ENCODE measurements at places on chromosomes 13 and 19.

DNA sequence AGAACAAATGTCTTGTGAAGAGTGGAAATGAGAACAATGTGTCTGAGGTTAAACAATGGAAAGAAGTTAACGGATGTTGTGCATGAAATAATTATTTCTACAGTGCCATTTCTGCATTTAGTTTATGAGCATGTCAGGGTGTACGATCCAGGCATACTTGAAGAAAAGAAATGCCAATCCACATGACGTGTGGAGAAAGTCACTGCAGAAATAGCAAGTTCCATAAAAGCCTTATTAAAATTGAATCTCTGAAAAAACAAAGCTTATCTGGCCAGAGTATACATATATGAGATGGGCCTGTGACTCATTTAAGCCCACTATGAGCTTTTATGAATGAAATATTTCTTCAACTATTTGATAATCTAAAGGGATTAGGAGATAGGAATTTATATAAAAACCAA is 426.1 kb downstream of the EFNB2 start:
- no peak for DNase-seq

- peak; percentile 6 for DNase-seq
Measured at GRCh38 chr13:78241278-78241919, 322.8 kb upstream of the EDNRB start.

- DNase-seq: no peak
Measured at GRCh38 chr13:59754411-59754810, 409.3 kb downstream of the DIAPH3 start.

DNA sequence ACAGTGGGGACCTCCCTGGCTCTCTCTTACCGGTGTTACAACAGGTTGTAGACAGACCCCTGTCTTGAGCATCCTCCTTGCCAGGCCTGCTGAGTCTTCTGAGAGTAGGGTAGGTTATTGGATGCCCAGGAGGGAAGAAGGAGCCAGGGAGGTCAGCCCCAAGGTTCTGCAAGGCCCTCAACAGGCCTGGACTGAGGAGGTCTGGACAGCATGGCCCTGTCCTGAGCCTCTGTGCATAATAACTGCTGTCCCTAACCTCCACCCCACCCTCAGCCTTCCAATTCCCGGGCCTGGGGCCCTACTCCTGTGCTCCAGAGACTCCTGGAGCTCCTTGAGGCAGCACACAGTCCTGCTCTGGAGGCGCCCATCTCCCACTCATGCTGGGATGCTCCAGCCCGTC is 336 bp downstream of the CD22 start:
- DNase-seq: peak; percentile 36

DNA sequence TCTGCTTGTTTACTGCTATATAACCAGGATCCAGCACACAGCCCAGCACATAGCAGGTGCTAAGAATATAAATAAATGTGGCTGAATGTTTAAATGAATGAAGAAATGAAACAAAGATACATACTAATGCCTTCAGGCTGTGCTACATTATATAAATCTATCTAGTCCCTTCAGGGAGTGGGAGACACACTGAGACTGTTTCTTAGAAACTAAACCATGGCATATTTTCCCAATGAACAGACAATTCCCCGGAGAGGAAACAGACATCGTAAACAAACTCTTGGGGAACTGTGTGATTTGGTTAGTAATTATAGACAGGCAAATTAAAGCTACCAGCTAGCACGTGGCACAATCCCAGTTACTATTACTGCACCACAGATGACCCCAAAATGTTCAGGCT is 9.7 kb upstream of the FEM1A start:
- no peak for DNase-seq

DNA sequence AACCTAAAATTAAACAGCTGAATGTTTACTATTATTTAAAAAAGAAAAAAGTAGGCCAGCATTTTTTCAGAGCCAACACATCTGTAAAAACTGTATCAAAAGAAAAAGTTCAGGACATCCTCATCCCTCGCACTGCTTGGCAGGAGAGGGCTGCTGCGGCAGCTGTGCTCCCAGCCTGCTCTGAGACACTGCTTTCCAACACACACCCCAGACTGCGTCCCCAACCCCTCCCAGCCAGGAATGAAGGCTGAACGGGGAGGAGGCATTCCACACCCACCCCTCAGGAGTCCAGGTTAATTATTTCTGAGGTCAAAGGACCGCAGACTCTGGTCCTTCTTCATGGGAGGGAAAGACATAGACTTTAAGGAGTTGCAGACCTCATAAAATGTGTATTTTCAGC is 43.1 kb downstream of the COL4A1 start:
- DNase-seq: no peak

DNA sequence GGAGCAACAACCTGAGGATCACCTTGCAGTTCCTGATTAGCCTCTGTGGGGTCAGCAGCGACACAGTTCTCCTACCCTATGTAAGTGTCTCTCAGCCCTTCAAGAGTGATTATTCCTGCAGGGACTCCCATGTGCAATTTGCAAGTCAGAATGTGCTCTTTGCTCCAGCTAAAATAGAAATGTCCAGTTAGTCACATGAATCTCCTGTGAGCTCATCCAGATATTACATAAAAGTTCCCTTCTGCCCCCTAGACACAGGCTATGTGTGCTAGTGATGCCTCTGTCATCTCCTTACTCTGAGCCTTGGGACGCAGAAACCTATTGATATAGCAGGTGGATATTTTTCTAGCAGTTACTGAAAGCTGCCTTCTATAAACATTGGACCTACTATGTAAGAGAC is 105.5 kb downstream of the ZAR1L start:
- no peak for DNase-seq

- no peak for DNase-seq
Measured at GRCh38 chr13:65508745-65509144, 1721.4 kb downstream of the PCDH9 start.

GRCh38 chr13:71046360-71047079 is 820.5 kb downstream of the DACH1 start:
- no peak for DNase-seq

DNA sequence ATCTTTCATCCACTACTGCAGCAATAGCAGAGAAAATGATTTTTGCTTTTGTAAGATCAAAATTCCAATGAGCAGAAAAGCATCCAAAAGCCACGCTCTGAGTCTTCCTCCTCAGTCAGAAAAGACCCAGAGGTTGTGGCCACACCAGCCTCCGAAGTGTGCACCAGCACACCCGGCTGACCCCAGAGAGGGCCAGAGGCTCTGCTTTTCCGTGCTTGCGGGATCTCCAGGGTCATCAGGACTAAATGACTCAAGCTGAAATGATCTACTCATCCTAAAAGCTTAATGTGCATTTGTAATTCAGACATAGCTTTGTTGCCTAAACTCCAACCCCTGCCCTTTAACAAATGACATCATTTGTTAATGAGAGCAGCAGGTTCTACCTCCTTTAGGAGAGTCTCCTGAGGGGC is 16.5 kb downstream of the RXFP2 start:
- DNase-seq: no peak

DNA sequence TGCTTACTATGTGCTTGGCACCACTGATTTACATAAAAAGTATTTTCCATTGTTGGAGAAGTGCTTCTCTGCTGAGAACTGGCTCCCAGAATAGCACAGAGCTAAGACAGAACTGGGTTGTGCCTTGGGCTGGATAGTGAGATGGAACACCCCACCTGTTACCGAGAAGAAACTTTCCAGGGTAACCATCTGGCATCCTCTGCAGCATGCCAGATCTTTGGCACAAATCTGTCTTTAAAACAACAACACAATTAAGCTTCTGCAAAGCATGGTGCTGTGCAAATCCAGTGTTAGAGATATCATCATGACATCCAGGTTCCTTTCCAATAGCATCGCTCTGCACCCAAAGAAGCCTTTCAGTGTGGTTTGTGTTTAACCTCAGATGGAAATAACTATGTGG is 202.5 kb upstream of the RFC3 start:
- DNase-seq: no peak

- DNase-seq: no peak
Measured at GRCh38 chr13:76116751-76117360, 480.7 kb downstream of the LMO7 start.

- DNase-seq: peak; percentile 92
Measured at GRCh38 chr19:7701654-7702457, at the start of gene FCER2. Gene FCER2, minus strand, starts transcription at chr19:7702131. Its CDS starts 2,371 bp downstream, at chr19:7699760.

DNA sequence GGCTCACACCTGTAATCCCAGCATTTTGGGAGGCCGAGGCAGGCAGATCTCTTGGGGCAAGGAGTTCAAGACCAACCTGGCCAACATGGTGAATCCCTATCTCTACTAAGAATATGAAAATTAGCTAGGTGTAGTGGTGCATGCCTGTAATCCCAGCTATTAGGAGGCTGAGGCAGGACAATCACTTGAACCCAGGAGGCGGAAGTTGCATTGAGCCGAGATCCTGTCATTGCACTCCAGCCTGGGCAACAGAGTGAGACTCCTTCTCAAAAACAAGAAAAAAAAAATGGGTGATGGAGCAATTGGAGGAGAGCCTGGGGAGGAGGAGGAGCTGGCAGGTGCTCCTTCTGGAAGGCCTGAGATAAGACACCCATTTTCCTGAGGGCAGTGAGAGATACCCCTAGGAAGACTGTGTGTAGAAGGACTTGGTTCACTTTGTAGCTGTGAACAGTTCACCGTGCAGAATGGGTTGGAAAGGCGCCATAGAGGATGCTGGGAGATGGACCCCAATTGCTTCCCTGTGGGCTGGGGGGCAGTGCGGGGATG is 8.7 kb upstream of the CARM1 start:
- peak; percentile 10 for DNase-seq

GRCh38 chr13:99659226-99659625 is 158.0 kb downstream of the TM9SF2 start:
- DNase-seq: no peak

DNA sequence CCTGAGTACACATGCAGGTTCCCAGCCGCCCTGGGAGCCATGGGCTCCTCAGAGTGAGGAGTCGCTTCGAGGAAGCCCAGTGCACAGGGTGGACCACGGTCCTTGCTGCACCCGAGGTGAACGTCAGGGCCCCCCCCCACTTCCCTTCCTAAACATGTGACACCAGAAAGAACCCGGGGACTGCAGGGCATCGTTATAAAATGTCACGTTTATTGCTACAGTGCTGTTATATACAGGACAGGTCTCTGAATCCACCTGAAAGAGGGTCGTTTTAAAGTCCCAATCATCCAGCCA is 3.8 kb upstream of the UQCR11 start:
- DNase-seq: peak; percentile 42

- no peak for DNase-seq
Measured at GRCh38 chr13:43315522-43315921, 292.1 kb downstream of the DNAJC15 start.

DNA sequence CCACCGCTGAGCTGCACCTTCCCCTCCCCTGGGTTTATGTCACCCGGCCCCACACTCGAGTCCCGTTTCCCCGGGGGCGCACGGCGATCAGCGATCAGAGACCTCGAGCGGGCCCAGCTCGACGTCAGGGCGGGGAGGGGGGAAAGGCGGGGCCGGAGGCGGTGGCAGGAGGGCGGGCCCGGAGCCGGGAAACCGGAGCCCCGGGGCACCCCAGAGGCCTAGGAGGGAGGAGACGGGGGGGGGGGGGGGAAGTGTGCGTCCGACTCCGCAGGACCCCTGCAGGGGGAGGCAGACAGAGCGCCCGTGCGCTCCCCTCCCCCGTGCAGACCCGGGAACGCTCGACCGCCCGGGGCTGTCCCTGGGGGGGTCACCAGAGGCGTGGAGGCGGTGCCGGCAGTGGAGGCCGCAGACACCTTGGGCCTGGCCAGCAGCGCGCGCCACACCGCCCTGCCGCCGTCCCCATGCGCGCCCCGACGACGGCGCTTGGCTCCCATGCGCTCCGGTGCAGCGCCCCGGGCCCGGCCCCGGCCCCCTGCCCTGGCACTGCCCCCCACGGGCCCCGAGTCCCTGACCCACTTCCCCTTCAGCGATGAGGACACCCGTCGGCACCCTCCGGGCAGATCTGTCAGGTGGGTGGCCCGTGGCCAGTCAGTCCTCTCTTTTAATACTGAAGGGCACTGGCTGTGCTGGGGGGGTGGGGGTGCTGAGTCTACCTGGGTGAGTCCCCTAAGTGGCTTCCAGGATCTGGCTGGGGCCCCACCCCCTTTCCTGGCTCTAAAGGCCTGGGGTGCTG is 11.8 kb downstream of the PDE4A start:
- peak; percentile 88 for DNase-seq

DNA sequence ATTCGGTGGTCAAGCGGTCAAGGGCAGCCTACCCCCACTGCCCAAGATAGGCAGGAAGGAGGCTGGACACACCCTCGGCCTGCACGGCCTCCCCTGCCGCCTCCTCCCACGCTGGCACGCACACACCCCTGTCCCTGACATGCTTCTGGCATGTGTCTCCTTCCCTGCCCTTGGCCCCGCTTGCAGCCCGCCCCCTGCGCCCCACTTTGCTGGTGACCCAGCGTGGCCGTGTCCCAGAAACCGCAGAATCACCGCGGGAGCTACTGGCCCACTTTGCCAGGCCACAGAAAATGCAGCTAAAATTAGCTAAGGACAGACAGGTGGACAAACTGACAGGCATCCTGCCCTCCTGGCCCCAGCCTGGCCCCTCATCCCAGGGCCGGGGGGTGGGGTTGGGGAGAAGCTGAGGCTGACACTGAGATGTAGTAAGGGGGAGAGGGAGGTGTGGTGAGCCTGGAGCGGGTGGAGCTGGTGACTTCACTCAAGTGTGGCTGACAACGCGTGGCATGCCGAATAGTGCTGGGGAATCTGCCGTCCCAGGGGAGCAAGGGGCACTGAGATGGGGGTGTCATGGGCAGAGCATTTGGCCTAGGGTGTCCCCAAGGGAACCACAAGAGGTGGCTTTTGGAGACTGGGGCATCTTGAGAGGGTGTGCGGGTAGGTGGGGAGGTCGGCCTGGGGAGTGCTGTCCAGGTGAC is 2.4 kb downstream of the SHANK1 start:
- DNase-seq: no peak

- DNase-seq: peak; percentile 73
Measured at GRCh38 chr19:18785179-18786124, 5.7 kb downstream of the COMP start.

- peak; percentile 29 for DNase-seq
Measured at GRCh38 chr19:40596608-40597328, 4.4 kb upstream of the LTBP4 start.

GRCh38 chr13:98239162-98240076 is 62.4 kb upstream of the RNF113B start:
- no peak for DNase-seq

DNA sequence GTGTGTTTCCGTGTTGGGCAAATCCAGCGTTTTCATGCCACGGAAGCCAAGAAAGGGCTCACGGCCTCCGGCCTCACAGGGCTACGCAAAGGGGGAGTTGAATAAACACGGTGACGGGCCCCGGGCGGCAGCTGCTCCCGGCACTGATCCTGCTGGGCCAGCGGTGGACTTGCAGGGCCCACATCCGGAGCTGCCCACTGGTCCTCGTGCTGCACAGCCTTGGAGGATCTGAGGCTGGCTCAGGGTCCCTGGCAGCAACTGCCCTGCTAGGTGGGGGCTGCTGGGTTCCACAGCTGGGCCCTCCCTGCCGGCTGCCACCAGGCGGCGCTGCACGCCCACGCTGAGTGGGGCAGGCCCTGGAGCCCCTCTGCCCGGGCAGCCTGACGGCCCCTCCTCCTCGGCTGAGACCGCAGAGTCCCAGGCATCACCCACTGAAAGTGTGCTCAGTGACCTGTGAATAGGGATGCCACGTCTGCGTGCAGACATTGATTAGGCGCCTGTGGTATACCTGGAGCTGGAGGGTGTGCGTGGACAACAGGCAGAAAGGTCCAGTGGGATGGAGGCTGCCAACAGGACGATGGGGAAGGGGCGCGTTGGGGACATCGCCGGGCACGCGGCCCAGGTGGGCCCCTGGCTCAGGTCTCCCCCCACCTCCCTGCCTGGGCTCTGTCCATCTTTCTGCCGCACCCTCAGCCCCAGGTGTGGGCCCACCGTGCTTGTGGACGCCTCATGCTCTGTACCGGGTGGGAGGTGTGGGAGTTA is 5.3 kb upstream of the HCN2 start:
- peak; percentile 77 for DNase-seq

All from B cell (primary cell).